ENCODE measurements at places on chromosomes 12 and 14. TPM values are rescaled to one million over a fixed set of nuclear protein-coding genes. Genes with fewer than 3 reads are reported as not detected.

NGB gene
- 0.60 TPM for polyA plus RNA-seq

BCAT1 gene
- polyA plus RNA-seq: 16.0 TPM

RERG gene
- polyA plus RNA-seq: 0.12 TPM

ATN1 gene
- polyA plus RNA-seq: 20.6 TPM

ZC2HC1C gene
- 0.72 TPM for polyA plus RNA-seq

DBX2 gene
- polyA plus RNA-seq: 0.05 TPM

SYNJ2BP gene
- polyA plus RNA-seq: 9.6 TPM

TAS2R13 gene
- polyA plus RNA-seq: not detected

SRRM4 gene
- polyA plus RNA-seq: 0.35 TPM

TMPRSS12 gene
- polyA plus RNA-seq: not detected

FAM186B gene
- polyA plus RNA-seq: 0.12 TPM

CRIP1 gene
- polyA plus RNA-seq: 2.2 TPM

KLRC2 gene
- not detected for polyA plus RNA-seq

LMNTD1 gene
- polyA plus RNA-seq: not detected

TSHR gene
- polyA plus RNA-seq: 0.27 TPM

P2RX2 gene
- 2.2 TPM for polyA plus RNA-seq

RALGAPA1 gene
- 3.9 TPM for polyA plus RNA-seq

OR2AP1 gene
- not detected for polyA plus RNA-seq

Data from H1 (cell line).